Anterior cingulate cortex (tissue), 58 donors: ENCODE measurements at places on chromosomes 16 and 17.

DNA sequence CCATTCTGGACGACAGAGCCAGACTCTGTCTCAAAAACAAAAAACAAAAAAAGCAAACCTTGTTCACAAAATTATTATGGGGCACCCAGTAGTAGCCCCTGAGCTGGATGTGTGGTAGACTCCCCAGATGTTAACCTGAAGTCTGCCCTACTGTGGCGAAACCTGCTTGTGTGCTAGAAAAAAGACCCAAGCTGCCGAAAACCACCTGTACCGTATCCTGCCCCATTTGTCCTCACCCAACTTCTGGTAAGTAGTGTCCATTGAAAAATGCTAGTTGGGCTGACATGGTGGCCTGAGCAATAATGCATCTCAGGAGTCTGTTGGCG lies 9.1 kb downstream of the RMI2 start:
- DNase-seq, result no peak

- no peak for DNase-seq
Observed at GRCh38 chr17:61383689-61384201, 15.9 kb upstream of the TBX2 start.

DNA sequence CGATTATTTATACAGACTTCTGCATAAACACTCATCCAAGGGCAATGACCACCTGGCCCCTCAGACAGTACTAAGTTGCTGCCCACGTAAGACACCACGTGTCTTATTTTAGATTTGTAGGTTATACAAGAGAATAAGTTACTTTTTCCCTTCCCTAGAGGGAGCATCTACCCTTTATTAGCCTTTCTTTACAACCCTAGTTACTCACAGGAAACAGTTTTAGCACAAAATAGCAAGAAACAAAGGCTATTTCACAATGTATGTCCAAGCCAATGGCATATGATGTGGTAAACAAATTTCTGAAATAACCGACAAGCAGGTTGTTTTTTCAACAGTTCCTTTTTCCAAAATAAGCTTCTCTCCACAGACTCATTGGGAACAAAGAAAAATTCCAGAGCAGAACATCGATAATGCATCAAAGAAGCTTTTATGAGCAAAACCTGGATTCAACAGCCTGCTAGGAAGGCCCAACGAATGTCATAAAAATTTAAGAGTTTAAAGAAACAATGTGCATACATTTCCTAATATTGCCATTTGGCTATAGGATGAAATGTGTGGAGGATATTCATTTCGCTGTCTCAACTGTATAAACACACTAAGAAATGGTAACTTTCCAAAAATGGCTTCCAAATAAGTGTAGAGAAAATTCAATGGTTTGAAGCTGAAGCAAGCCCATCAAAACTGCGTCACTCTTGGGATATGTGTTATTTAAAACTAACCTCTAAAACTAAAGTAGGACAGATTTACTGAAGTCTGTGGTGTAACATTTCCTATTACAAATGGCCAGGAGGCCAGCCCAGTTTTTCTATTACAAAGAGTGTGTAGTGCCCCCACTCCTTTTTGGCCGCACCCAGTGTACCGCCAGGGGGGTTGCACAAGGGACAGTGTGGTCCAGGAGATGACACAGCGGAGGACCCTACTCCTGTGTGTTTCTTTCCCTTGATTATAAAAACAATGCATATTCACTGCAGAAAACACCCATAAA lies 50.4 kb upstream of the ERN1 start:
- no peak for DNase-seq

- DNase-seq, result no peak
Observed at GRCh38 chr16:27291106-27291505, 22.5 kb upstream of the NSMCE1 start.

DNA sequence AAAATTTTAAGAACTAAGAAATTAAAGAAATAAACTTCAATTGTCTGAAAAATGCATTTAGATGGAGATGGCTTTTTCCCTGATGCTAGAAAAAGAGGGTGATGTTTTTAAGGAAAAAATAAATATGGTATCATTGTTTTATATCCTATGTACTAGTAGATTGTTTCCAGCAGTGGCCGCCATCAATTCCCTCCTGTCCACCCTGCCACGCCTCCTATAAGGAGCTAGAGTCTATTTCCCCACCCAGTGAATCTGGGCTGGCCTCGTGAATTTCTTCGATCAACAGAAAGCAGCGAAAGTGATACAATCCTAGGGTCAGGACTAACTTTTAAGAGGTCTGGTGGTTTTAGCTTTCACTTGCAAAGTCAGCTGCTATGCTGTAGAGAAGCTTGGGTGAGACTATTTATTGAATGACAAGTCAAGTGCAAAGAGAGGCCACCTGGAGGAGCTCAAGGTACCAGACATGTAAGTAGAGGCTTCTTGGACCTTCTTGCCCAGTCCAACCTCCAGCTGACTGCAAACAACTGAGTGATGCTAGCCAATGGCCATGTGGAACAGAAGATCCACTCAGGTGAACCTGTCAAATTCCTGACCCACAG lies 80.9 kb upstream of the MTMR4 start:
- no peak for DNase-seq

- no peak for DNase-seq
Observed at GRCh38 chr16:15701975-15702970, 52.2 kb downstream of the NDE1 start.

GRCh38 chr16:85912211-85912974 lies 13.4 kb downstream of the IRF8 start:
- no peak for DNase-seq

DNA sequence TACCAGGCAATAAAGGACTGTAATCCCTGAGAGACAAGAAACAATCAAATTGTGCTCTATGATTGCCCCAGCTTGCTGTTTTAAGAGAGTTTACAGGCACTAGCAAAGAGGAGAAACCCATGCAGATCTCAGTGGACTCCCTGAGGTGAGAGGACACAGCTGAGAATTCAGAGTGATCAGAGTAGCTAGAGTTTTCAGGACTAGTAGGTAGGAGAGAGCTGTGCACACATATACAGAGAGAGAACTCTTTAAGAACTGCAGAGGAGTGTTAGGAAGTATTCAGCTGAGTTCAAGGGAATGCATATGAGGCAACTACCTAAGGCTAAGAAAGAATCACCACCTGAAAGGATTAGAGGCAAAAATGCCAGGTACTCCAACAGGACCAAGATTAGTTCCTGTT lies 904.8 kb downstream of the CDH8 start:
- no peak for DNase-seq

DNA sequence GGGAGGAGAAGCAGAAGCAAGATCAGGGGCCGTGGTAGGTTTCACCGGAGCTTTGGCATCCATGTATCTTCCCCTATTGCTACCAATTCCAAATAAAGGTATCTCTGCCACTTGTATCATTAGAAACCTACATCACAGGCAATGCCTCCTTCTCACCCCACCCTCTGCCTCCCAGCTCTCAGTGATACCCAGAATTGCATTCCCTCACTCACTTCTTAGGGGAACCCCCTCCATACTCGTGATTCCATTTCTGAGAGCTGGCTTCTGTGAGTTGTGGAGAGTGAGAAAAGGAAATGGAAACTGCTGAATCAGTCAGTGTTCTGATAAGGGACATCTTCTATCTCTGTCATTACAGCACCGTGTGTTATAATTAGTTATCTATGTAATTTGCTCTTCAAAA lies 2.3 kb upstream of the CCL3 start:
- no peak for DNase-seq

- no peak for DNase-seq
Observed at GRCh38 chr16:29729116-29729521, 16.7 kb downstream of the C16orf54 start.

GRCh38 chr16:86590501-86591144 lies 12.3 kb downstream of the FOXL1 start:
- DNase-seq, result no peak

- DNase-seq, result no peak
Observed at GRCh38 chr16:69555437-69555836, 10.3 kb upstream of the NFAT5 start.

- no peak for DNase-seq
Observed at GRCh38 chr17:81980707-81981343, 3.4 kb downstream of the ASPSCR1 start.

GRCh38 chr17:11548398-11548797 lies 49.9 kb upstream of the DNAH9 start:
- DNase-seq, result no peak

DNA sequence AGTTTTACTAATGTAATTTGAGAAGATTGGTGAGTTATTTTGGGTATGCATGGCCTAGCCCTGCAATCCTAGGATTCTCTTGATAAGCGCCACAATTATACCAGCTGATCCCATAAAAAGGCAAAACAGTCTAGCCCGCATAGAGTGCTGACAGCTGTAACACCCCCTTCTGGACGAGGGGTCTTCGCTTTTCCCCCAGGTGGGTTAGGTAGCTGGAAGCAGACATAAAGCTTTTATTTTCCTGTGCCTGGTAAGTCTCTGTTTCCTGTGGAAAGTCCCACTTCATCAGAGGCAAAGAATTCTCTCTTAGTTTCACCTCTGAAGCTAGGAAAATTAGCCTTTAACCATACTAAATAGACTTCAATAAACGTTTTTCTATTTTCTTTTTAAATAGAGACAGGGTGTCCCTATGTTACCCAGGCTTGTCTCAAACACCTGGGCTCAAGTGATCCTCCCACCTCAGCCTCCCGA lies 108.3 kb downstream of the YPEL2 start:
- DNase-seq, result no peak

- no peak for DNase-seq
Observed at GRCh38 chr16:88759245-88759975, 25.6 kb downstream of the PIEZO1 start.

- no peak for DNase-seq
Observed at GRCh38 chr16:77859493-77860232, 71.3 kb downstream of the VAT1L start.

- DNase-seq, result no peak
Observed at GRCh38 chr16:25210758-25211157, 6.0 kb upstream of the AQP8 start.

GRCh38 chr16:23611936-23612335 lies 15.8 kb upstream of the NDUFAB1 start:
- no peak for DNase-seq

- no peak for DNase-seq
Observed at GRCh38 chr16:12390644-12391043, 413.0 kb downstream of the CPPED1 start.

- no peak for DNase-seq
Observed at GRCh38 chr16:50468749-50469078, 79.5 kb upstream of the NKD1 start.

DNA sequence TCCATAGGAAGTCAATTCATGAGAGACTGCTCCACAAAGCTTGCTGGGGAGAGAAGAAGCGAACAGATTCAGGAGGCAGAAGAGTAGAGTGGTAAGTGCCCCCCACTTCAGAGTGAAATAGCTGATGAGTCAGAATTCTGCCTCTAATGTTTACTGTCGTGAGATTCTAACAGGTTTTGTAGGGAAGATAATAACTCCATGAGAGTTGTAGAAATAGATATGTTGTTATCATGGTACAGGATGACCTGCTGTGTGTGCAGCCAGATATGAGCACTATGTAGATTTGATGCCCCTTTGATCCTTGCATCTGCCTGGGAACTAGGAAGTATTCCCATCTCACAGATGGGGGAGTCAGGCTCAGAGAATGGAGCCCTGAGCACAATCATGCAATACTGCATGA lies 502.4 kb upstream of the CDH11 start:
- no peak for DNase-seq

GRCh38 chr17:5362162-5362811 lies 57.2 kb downstream of the NUP88 start:
- DNase-seq, result no peak

- no peak for DNase-seq
Observed at GRCh38 chr17:73759734-73760438, 115.6 kb upstream of the SDK2 start.

GRCh38 chr16:2035431-2036199 lies 8.9 kb downstream of the NHERF2 start:
- DNase-seq, result no peak

DNA sequence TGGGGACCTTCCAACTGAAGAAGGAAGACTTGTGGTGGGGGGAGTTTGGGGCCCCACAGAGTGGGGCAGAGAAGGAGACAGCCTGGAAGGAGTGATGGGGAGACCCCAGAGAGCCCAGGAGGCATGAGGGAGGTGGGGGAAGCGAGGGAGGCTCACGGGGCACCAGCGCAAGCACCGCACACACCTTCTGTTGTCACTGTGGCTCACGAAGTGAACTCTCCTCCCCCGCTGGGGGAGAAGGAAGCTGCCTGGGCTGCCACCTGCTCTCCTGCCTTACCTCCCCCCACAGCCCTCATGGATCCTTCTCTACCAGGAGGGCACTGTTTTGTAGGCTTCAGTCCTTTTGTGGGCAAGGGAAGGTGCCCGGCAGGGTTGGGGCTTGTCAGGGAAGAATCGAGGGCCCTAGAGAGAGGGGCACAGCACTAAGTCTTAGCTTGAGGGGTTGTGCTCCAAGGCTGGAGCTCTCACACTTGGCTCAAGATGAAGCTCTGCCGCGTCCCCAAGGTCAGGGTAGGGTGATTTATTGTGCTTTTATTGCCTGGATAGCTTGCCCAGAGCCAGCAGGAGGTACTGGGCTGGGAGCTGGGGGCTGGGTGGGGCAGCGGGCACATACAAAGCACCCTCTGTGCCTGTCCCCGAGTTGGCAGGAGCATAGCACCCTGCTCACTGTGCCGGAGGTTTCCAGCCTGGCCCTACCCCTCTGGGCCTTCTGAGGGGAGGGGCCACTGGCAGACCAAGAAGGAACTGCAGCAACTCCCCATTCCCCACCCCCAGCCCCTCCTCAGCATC lies 4.6 kb upstream of the STARD3 start:
- peak; percentile 72 for DNase-seq

DNA sequence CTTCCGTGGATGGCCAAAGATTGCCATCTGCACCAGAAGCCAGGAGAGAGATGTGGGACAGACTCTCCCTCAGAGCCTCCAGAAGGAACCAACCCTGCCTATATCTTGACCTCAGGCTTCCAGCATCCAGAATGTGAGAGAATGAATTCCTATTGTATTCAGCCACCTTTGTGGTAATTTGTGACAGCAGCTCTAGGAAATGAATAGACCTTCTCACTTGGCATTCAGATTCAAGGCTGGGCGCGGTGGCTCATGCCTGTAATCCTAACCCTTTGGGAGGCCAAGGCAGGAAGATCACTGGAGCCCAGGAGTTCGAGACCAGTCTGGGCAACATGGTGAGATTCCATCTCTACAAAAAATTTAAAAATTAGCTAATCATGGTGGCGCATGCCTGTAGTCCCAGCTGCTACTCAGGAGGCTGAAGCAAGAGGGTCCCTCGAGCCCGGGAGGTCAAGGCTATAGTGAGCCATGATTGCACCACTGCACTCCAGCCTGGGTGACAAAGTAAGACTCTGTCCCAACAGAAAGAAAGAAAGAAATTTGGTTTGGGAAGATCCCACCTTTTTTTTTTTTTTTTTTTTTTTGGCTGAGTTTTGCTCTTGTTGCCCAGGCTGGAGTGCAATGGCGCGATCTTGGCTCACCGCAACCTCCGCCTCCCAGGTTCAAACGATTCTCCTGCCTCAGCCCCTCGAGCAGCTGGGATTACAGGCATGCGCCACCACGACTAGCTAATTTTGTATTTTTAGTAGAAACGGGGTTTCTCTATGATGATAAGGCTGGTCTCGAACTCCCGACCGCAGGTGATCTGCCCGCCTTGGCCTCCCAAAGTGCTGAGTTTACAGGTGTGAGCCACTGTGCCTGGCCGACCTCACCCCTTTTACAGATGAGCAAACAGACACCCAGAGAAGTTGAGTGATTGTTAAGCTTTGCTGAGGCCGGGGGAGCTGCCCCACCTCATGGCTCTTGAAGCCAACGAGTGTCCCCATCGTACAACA lies 4.3 kb upstream of the CPSF4L start:
- DNase-seq, result no peak

GRCh38 chr16:17832738-17833137 lies 362.0 kb upstream of the XYLT1 start:
- no peak for DNase-seq

GRCh38 chr16:68961778-68962402 lies 118.6 kb downstream of the TANGO6 start:
- DNase-seq, result no peak

- DNase-seq, result no peak
Observed at GRCh38 chr17:16406742-16407674, 8.4 kb upstream of the TRPV2 start.
